Tibial nerve (tissue), 4 donors: ENCODE measurements at places on chromosomes 5 and 9. TPM values are rescaled to one million over a fixed set of nuclear protein-coding genes. Genes with fewer than 3 reads are reported as not detected.

- DNase-seq, result no peak
Measured at GRCh38 chr5:134491841-134492442, 33.5 kb upstream of the JADE2 start.

GRCh38 chr9:130829762-130830161 lies 5.3 kb upstream of the ABL1 start:
- DNase-seq, result no peak

DNA sequence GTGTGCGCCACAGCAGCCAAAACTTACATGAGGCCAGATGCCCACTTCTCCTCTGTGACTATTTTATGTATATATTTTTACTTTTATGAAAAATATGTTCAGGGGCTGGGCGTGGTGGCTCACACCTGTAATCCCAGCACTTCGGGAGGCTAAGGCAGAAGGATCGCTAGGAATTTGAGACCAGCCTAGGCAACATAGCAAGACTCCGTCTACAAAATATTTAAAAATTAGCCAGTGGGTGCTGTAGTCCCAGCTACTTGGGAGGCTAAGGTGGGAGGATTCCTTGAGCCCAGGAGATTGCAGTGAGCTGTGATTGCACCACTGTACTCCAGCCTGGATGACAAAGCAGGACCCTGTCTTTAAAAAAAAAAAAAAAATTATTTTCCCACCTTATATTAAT lies 83.2 kb downstream of the RFK start:
- no peak for DNase-seq

DNA sequence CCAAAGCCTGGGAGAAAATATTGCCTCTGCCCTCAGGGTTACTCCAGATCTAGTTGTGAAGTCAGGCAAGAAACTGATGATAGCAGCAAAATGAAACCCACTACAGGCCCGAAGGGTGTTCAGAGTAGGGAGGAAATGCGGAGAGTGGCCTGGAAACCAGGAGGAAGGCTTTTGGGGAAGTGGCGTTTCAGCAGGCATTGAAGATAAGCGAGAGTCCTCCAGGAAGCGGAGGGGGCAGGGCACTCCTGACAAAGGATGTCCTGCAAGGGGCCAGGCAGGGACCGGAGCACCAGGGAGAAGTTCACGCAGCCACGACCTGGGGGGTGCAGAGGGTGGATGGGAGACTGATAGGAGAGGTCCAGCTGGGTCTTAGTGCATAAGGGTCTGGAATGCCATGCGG lies 7.8 kb upstream of the FOXI1 start:
- DNase-seq, result no peak

- DNase-seq, result no peak
Measured at GRCh38 chr5:167061695-167062094, 1229.8 kb upstream of the WWC1 start.

DNA sequence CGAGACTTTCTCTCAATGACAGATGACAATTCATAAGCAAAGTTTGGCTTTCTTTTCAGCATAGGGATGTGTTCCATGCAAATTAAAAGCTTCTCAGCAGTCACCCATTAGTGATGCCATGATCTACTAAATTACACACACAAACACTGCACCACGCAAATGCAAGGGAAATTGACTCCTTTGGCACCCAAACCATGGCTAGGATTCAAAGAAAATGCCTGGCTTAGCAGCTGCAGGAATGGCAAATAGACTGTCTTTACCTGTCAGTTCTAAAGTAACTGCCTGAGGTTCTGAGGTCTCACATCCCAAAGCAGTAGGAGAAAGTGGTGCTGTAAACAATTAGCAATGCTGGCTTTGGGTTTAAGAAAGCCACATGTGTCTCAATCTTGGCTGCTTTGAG lies 108.6 kb upstream of the ATP10B start:
- no peak for DNase-seq

DNA sequence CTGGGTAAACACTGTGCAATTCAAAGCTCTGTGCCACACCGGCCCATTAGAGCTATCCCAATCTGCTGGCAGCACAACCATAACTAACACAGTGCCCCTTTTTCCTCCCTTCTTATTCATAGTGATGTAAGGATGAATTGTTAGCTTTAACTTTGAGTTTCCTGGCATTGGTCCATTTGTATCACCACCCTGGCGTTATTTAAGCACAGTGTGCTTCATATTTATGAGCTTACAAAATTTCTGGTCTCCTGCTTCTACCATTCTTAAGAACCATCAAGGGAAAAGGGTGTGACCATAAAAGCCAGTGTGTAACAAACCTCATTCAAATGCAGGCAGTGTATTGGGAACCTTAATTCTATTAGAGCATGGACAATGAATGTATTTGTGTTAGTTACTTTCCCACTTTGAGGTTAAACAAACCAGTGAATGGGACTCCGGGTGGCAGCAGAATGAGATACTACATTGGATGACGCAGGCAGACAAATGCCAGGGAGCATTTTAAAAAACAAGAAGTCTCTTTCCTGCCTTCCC lies 222.6 kb downstream of the TMEM161B start:
- DNase-seq, result no peak

DNA sequence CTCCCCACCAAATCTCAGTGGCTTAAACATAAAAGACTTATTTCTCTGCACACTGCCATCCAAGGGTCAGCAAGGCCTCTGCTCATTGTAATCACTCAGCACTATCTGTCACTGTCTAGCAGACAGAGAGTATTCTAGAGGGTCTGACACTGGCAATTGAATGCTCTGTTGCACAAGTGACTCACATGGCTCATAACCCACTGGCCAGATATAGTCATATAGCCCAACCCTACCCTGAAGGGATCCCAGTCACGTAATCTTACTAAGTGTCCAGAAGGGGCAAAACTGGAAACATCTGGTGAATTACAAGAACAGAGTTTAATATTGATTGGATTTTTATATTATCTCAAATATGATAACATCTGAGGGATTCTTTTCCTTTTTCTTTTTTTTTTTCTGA lies 80.7 kb downstream of the TSSK1B start:
- no peak for DNase-seq

The CSF1R gene
- 53.7 TPM for total RNA-seq

The FOXD1 gene
- 76.1 TPM for total RNA-seq

The CXXC5 gene
- total RNA-seq, result 71.2 TPM

The LECT2 gene
- total RNA-seq, result not detected

The RNF180 gene
- total RNA-seq, result 9.6 TPM

The TMEM252 gene
- not detected for total RNA-seq

The NSG2 gene
- total RNA-seq, result not detected

The ADRB2 gene
- total RNA-seq, result 9.8 TPM

The GLRA1 gene
- total RNA-seq, result not detected

The RMI1 gene
- 2.4 TPM for total RNA-seq

The SHC3 gene
- 3.9 TPM for total RNA-seq
